ENCODE measurements at places on chromosomes 11 and 22. TPM values are rescaled to one million over a fixed set of nuclear protein-coding genes. Genes with fewer than 3 reads are reported as not detected.
A peak's percentile ranks its signal among the peaks of the same experiment; 100 is the strongest.

- peaks cover 2% of the 10 kb centered on the region for H3K36me3 ChIP-seq
- peak overlapping the region; percentile 84 for H3K4me3 ChIP-seq
- DNase-seq: no peak
These were observed 60.6 kb downstream of the FAM83F start for GRCh38 chr22:40055143-40055883.

DNA sequence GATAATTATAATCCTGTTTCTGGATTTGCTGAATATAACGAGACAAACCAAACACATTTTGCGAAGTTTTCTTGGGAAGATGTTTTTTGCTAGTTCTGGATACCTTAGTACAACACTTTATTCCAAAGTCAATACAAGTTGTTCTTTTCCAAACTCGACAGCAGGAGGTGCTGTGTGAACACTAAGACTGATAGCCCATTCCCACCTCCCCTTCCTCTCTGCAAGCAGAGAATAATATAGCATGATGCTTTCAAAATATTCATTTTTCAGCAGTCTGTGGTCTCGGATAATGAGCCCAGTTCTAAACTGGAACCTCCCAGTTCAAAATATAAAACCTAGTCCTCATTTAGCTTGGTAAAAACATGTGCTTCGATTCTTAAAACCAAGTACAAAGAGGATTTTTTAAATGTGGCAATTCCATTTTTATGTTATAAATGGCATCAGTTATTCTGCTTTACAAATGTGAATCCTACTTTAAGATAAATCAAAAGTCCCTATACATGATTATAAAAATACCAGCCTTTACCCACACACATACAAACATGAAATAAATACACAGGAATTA lies 129.1 kb downstream of the DCDC1 start:
- no peak for DNase-seq
- no peak overlapping the region for H3K4me3 ChIP-seq
- no peaks in the 10 kb centered on the region for H3K4me1 ChIP-seq
- no peak overlapping the region for H3K27ac ChIP-seq
- H3K36me3 ChIP-seq: no peaks in the 10 kb centered on the region
- no peaks in the 10 kb centered on the region for H3K27me3 ChIP-seq

- peaks cover 4% of the 10 kb centered on the region for H3K4me1 ChIP-seq
- H3K27ac ChIP-seq: no peak overlapping the region
- H3K4me3 ChIP-seq: no peak overlapping the region
- no peaks in the 10 kb centered on the region for H3K36me3 ChIP-seq
- DNase-seq: no peak
These were observed 17.6 kb downstream of the DGAT2 start for GRCh38 chr11:75786101-75786736.

- H3K27me3 ChIP-seq: peaks cover 12% of the 10 kb centered on the region
- no peak for DNase-seq
- H3K4me3 ChIP-seq: no peak overlapping the region
- H3K4me1 ChIP-seq: peaks cover 37% of the 10 kb centered on the region
- no peak overlapping the region for H3K27ac ChIP-seq
These were observed 41.5 kb downstream of the OR4D9 start for GRCh38 chr11:59552844-59553243.

GRCh38 chr11:132028380-132029240 lies 658.2 kb downstream of the NTM start:
- no peak overlapping the region for H3K27ac ChIP-seq
- DNase-seq: no peak
- H3K27me3 ChIP-seq: no peaks in the 10 kb centered on the region
- no peaks in the 10 kb centered on the region for H3K4me1 ChIP-seq
- no peaks in the 10 kb centered on the region for H3K36me3 ChIP-seq

DNA sequence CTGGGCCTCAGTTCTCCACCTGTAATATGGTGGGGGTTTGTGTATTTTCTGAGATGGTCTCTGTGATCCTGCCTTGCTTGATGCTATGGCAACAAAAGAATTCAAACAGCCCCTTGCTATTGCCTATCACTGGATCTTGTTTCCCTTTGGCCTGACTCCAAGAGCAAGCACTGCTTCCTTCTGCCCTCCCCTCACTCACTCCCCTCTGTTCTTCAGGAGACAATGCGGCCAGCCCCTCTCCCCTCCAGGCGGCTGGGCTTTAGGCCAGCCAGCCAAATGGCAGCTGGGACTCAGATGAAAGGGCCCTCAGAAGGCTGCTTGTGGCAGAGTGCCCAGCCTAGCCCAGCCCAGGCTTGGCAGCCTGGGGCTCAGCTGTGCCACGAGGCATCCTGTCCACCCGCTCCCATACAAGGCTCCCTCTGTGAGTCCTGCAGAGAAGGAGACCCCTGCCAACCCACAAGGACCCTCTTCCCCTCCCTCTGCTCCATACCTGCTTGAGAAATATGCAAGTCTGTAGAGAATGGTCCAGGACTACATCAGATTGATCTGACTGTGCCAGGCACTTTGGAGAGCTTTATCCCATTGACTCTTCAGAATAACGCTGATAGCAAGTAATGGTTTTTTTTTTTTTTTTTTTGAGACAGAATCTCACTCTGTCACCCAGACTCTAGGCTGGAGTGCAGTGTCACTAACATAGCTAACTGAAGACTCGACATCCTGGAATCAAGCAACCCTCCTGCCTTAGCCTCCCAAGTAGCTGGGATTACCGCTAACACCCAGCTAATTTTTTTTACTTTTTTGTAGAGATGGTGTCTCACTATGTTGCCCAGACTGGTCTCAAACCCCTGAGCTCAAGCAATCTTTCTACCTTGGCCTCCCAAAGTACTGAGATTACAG lies 7.6 kb upstream of the KCTD14 start:
- DNase-seq: no peak
- H3K4me1 ChIP-seq: peaks cover 1% of the 10 kb centered on the region

Gene CRYBB2
- not detected for total RNA-seq

Gene C11orf97
- total RNA-seq: not detected

Data from activated naive CD8-positive, alpha-beta T cell treated with anti-CD3 and anti-CD28 coated beads, Interleukin-2, amount 10 ng/mL, durations not matched to agents 7 days and 5 days (primary cell).